Esophagus squamous epithelium (tissue), 5 donors: ENCODE measurements at places on chromosomes 1 and 21.

DNA sequence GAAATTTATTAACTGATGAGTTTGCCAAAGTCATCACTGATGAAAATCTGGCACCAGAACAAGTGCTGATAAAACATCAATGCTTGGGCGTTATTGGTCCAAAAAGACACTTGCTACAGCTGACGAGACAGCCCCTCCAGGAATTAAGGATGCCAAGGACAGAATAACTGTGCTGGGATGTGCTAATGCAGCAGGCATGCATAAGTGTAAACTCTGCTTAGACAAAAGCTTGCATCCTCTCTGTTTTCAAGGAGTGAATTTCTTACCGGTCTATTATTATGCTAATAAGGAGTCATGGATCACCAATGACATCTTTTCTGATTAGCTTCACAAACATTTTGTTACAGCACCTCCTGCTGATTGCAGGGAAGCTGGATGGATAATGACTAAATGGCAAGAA lies 402.0 kb downstream of the LTN1 start:
- no peak for DNase-seq

GRCh38 chr1:71693581-71693980 lies 588.8 kb downstream of the NEGR1 start:
- DNase-seq: no peak

GRCh38 chr1:219387211-219387610 lies 213.5 kb downstream of the LYPLAL1 start:
- no peak for DNase-seq

- DNase-seq: no peak
Measured at GRCh38 chr1:53618500-53619366, 120.2 kb downstream of the GLIS1 start.

DNA sequence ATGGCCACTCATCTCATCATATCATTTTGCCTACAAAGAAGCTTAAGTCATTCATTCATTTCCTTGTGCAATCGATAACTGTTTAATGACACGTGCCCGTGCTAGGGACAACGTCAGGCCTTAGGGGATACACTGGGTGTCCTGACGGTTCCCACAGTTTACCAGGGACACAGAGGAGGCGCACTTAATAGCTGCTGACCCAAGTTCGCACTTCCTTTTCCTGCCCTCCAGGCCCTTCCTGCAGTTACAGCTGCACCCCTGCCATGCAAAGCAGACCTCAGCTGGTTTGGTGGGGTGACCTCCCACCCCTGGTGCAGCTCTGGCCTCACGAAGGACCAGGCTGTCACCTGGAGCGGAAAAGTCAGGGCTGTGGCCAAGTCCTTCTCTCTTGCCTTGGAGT lies 4.2 kb downstream of the SPATA21 start:
- DNase-seq: no peak
